ENCODE measurements at places on chromosomes 16 and 17.

DNA sequence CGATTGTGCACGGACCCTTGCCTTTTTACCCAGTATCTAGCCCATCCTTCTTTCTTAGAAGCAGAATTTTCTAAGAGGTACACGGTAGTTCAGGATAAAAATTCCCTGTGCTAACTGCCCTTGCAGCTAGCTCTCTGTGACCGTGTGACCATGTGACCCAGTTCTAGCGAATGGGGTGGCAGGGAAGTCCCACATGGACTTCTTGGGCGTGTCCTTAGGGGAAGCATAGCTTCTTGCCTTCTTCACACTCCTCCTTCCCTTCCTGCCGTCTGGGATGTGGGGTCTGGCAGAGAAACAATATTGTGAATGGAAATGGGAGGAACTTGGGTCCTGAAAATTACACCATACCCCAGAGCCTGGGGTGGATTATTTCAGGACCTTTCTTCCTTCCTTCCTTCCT is 670.7 kb downstream of the MAF start:
- DNase-seq: no peak

GRCh38 chr17:66542967-66543520 is 240.6 kb downstream of the PRKCA start:
- no peak for DNase-seq

GRCh38 chr16:23223368-23223767 is 40.8 kb downstream of the SCNN1G start:
- DNase-seq: no peak

GRCh38 chr17:30717291-30718098 is 107.0 kb downstream of the CRLF3 start:
- no peak for DNase-seq

DNA sequence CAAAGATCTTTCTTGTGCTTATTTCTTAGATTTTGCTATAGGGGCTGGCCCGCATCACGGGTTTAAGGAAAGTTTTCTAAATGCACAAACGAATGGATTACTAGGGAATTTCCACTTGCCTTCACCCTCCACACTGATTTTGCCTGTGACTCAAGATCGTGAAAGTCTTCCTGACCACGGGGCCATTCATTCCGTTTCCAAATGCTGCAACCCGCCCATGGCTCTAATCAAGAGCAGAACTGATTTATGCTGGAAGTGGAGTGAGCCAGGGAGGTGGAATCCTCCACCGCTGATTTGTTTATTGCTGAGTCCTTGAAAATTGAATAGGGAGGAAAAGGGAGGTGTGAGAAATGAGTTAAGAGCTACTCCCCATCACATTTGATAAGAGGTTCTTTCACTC is 52.4 kb downstream of the CA10 start:
- no peak for DNase-seq

DNA sequence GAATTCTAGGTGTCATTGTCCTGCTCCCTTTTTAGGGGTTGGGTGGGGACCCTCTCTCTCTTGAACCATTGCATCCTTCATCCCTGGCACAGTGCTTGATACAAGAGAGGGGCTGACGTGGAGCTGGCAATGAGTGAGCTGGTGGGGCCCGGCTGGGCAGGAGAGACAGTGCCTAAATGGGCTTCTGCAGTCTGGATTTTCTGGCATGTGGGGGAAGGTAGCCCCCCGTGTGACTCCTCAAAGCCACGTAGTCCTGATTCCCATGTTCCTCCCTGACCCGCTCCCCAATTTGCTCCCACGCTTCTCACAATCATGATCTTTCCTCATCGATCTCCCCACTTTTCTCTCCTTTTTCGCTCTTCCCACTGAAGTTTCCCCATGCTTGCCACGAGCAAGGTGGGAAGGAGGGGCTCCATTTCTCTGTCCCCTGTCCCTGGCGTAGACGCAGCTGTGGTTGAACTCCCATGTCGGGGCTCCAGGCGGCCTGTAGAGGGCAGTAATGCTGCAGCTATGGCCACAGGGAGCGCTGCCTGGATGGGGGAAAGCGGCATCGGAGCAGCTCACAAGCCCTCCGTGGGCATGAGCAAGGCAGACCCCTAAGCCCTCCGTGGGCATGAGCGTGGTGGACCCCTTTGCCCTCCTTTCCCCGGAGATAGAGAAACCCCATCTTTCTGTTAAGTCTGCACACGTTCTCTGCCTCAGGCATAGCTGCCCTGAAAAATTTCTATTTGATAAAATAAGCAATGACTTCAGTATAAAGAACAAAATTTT is 47.5 kb downstream of the HAPSTR1 start:
- DNase-seq: peak; percentile 62

GRCh38 chr17:27603880-27604794 is 26.9 kb upstream of the LGALS9 start:
- DNase-seq: no peak

GRCh38 chr16:27951489-27952120 is 111.9 kb downstream of the GSG1L start:
- DNase-seq: no peak

GRCh38 chr16:964356-965035 is 6.3 kb downstream of the LMF1 start:
- peak; percentile 59 for DNase-seq

DNA sequence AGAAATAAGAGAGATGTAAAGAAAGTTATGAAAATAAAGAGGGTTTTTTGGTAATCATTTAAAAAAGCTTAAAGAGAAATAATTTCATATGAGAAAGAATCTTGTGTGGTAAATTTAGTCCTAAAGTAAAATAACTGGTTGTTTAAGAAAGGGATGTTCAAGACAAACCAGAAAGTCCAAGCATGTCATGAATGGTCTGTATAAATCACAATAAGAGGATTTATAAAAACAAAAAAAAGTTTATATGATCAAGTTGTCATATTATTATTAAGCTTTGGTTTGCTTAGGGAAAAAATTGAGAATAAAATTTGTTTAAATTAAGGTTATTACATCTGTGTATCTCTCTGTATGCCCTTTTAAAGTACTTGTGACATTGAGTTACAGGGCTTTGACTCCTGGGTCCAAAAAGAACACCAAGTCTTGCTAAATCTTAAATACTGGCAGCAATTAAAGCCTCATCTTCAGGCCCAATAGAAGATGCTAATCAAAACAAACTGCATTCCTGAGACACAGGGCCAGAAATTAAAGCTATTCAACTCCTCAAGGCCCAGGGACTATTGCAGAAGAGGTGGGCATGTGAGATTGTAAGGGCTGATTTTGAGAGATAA is 15.6 kb upstream of the TRIM25 start:
- no peak for DNase-seq

- DNase-seq: no peak
These were observed 76.6 kb downstream of the BMERB1 start for GRCh38 chr16:15510992-15511391.

DNA sequence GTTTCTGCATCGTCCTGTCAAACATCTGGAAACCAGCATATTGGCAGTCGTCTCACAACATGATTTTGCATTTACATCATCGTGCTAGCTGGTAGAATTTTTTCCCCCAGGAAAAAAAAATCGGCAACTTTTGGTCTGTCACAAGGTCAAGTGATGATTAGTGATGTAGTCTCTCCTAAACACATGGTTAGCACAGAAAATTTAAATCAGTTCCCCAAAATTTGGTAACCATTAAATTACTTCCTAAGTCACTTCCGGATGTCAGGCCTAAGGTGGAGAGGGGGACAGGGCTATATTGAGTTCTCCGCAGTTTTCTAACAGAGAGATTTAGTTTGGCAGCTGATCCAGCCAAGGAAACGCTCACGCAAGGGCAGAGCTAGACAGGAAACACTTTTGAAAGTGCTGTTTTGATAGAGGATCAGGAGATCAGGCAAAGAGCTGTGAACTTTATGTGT is 271.0 kb upstream of the TBX2 start:
- DNase-seq: no peak

All from CD4-positive, alpha-beta T cell treated with Interferon alpha-2 for 1 hour (primary cell).